ENCODE measurements at places on chromosomes 5 and 9.

GRCh38 chr9:92564982-92565381 lies 29.2 kb upstream of the ECM2 start:
- DNase-seq, result no peak

DNA sequence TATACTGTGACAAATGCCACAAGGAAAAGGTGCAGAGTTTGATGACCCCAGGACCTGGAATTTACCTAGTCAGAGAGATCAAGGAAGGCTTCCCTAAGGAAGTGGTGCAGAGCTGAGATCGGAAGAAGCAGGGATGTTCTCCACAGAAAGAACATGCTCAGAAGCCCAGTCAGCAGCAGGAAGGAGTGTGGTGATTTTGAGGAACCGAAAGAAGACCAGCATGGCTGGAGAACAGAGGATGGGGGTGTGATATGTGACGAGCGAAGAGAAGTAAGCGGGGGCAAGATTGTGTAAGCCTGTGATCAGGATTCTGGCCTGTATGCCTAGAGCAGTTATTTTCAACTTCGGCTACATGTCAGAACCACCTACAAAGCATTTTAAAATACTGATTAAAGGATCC lies 18.7 kb upstream of the PIK3R1 start:
- no peak for DNase-seq

DNA sequence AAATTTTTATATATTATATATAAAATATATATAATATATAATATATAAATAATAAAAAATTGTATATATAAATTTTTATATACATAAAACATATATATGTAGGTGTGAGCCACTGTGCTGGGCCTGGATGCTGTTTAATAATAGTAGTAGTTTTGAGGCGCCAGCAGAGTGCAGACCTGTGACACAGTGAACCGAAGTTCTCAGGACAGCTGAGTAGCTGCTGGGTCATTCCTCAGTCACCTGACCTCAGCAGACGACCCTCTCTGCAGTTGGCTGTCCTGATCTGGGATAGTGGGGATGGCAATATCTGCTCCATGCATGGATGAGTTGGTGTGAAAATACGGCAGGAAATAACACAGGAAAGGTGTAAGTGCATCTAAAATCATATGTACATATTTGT lies 3.3 kb upstream of the SNX18 start:
- DNase-seq, result no peak

DNA sequence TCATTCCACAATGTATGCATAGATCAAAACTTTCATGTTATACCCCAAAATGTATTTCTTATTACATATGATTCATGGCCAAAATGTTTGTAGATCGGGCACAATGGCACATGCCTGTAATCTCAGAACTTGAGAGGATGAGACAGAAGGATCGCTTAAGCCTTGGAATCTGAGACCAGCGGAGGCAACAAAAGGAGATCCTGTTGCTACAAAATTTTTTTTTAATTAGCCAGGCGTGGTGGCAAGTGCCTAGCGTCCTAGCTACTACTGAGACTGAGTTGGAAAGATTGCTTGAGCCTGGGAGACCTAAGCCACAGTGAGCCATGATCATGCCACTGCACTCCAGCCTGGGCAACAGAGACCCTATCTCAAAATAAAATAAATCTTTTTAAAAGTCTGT lies 89.9 kb downstream of the MAPKAP1 start:
- DNase-seq, result no peak

DNA sequence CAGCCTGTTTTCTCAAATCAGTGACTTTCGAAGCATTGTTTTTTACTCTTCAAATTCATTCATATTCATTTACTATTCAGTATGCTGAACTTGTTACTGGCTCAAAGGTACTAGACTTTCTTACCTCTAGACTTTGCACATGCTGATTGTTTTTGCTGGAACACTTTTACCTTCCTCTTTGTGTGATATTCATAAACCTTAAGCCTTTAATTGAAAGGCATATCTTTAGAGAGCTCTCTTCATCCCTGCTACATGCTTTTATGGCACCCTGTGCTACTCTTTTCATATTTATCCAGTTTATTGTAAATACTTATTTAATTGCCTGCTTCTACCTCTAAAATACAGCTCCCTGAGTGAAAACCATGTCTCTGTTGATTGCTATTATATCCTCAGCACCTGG lies 48.7 kb upstream of the LRRC19 start:
- DNase-seq, result no peak

DNA sequence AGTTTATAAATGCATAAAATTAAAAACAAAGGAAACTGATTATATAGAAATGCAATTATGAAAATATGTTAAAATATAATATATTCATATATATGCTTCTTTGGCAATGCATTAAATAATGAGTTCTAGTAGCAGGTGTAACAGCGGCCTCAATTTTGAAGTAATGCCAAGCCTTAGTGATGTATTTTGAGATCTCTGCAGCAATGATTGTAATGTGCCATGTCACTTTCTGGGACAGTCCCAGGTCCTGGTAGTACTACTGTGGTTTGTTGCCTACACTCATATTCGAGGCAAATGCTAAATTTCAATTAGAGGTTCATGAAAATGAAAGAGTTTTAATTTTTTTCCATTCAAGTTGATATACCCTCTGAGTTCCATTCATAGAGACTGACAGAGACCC lies 75.8 kb upstream of the ORM1 start:
- no peak for DNase-seq

- no peak for DNase-seq
These were observed 607.5 kb upstream of the SEMA6A start for GRCh38 chr5:117182104-117182503.

- DNase-seq, result no peak
These were observed 89.3 kb downstream of the FEM1C start for GRCh38 chr5:115455301-115455707.

DNA sequence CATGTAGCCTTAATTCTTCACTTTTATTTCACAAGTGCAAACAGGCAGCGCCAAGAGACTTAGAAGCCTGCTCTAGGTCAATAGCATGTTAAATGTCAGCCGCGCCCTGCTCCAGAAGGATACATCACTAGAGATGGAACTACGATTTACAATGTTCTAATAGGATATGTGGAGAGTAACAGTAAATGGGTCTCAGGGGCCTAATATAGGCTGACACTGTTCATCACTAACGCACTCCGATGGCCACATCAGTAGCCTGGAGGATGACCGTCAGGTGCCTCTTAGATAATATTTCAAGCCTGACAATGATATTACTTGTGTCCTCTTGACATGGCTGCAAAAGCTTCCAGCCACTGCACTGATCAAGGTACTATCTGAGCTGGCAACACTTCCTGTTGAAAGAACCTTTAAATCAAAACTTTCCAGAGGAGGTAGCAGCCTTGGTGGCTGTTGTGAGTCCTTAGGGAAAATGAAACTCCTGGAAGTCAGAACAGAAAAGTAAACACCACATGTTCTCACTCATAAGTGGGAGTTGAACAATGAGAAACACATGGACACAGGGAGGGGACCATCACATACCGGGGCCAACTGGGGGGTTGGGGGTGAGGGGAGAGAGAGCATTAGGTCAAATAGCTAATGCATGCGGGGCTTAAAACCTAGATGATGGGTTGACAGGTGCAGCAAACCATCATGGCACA lies 35.0 kb downstream of the PTTG1 start:
- no peak for DNase-seq

GRCh38 chr5:166349046-166349445 lies 1942.4 kb upstream of the WWC1 start:
- DNase-seq, result no peak

DNA sequence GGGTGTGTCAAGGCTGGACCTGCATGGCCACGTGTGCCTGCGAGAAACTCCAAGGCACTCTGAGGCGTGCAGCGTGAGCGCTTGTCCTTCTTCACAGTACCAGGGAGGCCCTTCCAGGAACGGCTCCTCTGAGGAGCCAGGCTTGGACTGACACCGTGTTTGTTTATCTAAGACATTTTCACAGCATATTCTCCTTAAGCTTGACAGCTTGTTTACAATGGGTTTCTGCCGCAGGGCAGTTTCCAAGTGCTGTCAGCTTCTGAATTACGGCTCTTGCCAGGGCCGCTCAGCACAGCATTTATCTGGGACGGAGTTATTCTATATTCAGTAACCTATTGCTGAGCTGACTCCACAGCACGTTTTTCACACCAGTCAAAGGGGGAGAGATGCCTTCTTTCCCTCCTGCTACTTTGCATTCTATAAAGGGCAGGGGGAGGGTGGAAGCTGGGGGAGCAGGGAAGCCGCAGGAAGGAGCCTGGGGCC lies 98.4 kb downstream of the LMNB1 start:
- no peak for DNase-seq

- DNase-seq, result no peak
These were observed 366 bp downstream of the EPB41L4A start for GRCh38 chr5:112418659-112419163.

DNA sequence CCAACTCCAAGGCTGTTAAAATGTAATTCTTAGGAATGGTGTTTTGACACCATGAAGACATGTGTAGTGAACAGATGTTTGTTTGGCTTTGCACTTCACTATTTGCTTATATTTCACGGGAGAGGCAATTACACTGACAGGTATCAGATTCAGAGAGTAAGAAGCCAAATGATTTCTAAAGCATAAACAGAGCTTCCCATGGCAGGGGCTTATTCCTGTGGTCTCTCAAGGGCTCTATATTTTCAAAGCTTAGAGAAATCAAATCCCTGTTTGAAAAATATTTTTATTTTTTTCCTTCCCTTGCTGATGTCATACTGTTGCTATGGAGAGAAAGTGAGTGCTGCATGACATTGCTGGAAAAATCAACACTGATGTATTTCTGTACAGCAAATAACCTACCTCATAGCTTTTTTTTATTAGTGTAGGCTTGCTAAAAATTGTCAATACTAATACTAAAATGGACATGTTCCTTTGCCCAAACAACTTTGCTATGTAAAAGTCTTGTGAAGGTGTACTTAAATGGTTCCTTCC lies 161.4 kb downstream of the GIN1 start:
- no peak for DNase-seq

DNA sequence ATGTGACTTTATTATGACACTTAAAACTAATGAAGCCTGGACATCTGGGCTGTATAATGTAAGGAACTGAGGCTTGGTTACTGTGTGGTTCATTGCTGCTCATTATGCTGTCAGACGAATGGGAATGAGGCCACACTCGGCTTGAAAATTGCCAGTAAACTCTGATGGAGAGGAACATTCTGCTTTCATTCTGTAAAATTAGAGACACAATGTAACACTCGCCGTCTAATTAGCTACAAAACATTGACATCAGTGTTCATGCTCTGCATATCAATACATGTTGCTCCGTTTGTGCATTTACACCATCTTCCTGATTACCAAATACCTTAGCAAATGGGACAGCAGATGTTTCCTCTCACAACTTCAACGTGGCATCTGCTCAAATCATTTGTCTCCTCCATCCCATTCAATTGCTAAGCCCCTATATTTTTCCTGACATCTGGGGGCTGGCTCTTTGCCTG lies 133.0 kb downstream of the SLC28A3 start:
- no peak for DNase-seq

- DNase-seq, result no peak
These were observed 51.4 kb downstream of the FAM114A2 start for GRCh38 chr5:153987301-153987700.

- DNase-seq, result no peak
These were observed 4.6 kb downstream of the EPB41L4B start for GRCh38 chr9:109316207-109316640.

DNA sequence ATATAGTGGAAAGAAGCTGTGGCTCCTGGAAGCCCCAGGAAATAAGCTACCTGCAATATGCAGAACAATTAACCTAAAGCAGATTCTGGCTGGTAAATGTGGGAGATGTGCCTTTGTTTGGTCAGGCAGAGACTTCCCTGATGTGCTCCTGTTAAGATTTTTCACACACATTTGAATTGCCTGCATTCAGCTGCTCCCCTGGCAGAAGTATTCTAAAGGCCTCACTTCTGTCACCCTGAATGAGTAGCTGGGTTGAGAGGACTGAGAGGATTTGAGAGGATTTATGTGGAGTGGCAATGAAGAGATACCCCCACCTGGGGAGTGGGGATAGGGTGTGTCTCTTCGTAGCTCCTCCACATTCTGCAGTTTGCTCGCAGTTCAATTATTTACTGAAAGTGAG lies 130.5 kb downstream of the ST8SIA4 start:
- DNase-seq, result no peak

GRCh38 chr5:130805036-130805435 lies 360.0 kb downstream of the HINT1 start:
- no peak for DNase-seq

- DNase-seq, result no peak
These were observed 33.8 kb downstream of the TGFBI start for GRCh38 chr5:136062366-136063274.

GRCh38 chr5:39730699-39731098 lies 305.9 kb upstream of the DAB2 start:
- DNase-seq, result no peak

GRCh38 chr5:74966141-74967026 lies 86.0 kb downstream of the GCNT4 start:
- DNase-seq, result no peak

- no peak for DNase-seq
These were observed 79.6 kb downstream of the SNCAIP start for GRCh38 chr5:122391621-122392020.

DNA sequence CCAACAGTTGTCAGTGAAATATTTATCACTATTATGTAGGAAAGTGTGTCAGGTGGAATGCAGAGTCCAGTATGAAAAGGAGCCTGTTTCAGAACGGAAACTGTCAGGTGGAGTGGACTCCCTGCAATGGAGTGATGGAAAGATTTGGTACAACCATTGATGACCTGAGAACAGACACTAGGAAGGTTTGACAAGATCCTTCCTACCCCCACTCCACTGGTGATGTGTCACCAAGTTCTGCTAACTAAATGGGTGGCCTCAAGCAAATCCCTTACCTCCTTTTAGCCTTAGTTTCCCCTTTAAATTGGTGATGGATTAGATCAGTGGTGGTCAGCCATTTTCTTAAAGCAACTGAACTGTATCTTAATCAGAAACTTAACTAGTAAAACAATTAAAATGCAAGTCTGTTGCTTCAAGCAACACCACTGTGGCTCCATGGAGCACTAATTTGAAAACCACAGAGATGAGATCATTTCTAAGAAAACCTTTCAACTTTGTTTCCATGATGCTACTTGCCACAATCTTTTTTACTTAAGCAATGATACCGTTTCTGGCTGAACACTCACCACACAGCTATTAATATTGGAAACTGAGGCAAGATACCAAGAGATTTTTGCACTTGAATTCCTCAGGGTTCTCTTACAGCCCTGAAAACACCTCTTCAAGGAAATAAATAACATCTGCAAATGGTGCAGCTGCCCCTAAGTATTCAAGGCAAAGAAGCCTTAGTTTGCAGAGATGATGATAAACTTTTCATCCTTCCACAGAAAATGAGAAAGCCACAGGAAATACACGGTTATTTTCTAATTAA lies 140.6 kb downstream of the ERCC6L2 start:
- no peak for DNase-seq

GRCh38 chr5:177195307-177195952 lies 61.9 kb downstream of the NSD1 start:
- DNase-seq, result no peak

GRCh38 chr5:143850050-143850683 lies 38.2 kb downstream of the HMHB1 start:
- no peak for DNase-seq

- DNase-seq, result no peak
These were observed 603.8 kb downstream of the TLE4 start for GRCh38 chr9:80175286-80176150.

GRCh38 chr9:114493521-114494184 lies 11.6 kb downstream of the WHRN start:
- no peak for DNase-seq

Measured in stimulated activated CD8-positive, alpha-beta memory T cell treated with anti-CD3 and anti-CD28 coated beads, Interleukin-4, amount 100 ng/mL, for 1 hour (primary cell).